ENCODE measurements at places on chromosomes 1 and 21.

- peak; percentile 54 for DNase-seq
Measured at GRCh38 chr21:36005018-36005417, 55.3 kb downstream of the SETD4 start.

GRCh38 chr1:50123071-50123470 lies 14.4 kb downstream of the ELAVL4 start:
- DNase-seq = no peak

DNA sequence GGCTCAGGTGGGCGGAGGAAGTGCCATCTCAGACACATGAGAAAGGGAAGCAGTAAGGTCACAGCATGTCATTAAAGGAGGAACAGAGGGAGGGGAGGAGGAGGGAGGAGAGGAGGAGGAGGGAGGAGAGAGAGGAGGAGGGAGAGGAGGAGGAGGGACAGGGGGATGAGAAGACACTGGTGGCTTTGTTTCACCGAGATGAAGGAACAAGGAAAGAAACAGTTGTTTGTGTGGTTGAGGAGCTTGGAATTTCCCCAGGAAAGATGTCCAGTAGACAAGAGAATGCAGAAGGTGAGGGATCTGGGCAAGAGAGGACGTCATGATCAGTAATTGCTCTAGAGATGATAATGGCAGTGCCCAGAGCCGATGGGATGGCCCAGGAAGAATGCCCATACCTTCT lies 97.7 kb downstream of the AJAP1 start:
- no peak for DNase-seq

- peak; percentile 66 for DNase-seq
Measured at GRCh38 chr1:202286622-202287097, 55.1 kb downstream of the UBE2T start.

GRCh38 chr1:79295967-79296366 lies 289.4 kb upstream of the ADGRL4 start:
- DNase-seq = peak; percentile 14

- no peak for DNase-seq
Measured at GRCh38 chr1:19372136-19372514, 60.0 kb downstream of the SLC66A1 start.

- DNase-seq = peak; percentile 89
Measured at GRCh38 chr1:109773203-109773899, 9.6 kb upstream of the EPS8L3 start.

- DNase-seq = no peak
Measured at GRCh38 chr1:181117648-181118449, 29.3 kb downstream of the IER5 start.

GRCh38 chr1:151545542-151545941 lies 5.4 kb downstream of the TUFT1 start:
- no peak for DNase-seq

- DNase-seq = no peak
Measured at GRCh38 chr1:115793162-115793561, 24.6 kb upstream of the CASQ2 start.

- DNase-seq = no peak
Measured at GRCh38 chr1:239562095-239562494, 175.7 kb downstream of the CHRM3 start.

GRCh38 chr1:183002797-183003196 lies 20.4 kb upstream of the LAMC1 start:
- DNase-seq = no peak

- DNase-seq = no peak
Measured at GRCh38 chr1:8595941-8596340, 221.5 kb downstream of the RERE start.

DNA sequence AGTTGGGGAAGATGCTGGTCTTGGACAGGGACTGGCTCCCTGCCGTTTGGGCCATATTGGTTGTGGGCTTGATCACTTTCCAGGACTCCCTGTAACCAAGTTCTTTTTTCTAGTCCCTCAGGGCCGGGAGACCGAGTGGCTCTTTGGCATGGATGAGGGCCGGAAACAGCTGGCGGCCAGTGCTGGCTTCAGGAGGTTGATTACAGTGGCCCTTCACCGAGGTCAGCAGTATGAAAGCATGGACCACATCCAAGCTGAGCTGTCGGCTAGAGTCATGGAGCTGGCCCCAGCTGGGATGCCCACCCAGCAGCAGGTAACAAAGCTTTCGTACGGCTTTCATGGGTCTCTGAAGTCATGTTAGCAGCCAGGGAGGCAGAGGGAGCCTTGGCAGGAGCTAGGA lies 4.3 kb downstream of the METTL13 start:
- DNase-seq = no peak

- no peak for DNase-seq
Measured at GRCh38 chr1:165235777-165236291, 120.7 kb downstream of the LMX1A start.

DNA sequence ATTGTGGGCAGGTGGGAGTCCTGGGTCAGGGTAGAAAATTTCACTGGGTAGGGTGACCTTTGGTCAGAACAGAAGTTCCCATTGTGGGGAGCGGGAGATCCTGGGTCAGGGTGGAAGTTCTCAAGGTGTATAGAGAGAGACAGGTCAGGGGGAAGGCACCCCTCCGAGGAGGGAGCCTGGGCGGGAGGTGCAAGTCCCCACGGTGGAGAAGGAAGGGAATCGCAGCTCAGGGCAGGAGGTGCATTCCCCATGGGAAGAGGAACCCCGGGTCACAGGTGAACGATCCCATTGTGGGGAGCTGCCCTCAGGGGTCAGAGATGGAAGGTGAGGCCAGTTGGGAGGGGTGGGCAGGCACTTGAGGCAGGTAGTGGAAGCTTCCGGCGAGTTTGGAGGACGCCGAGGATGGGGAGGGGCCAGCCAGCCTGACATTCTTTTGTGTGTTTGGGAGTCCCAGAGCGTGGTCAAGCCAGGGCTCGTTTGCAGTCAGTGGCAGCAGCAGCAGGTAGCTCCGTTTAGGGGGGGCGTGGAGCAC lies 637 bp downstream of the LYPLA2 start:
- no peak for DNase-seq

DNA sequence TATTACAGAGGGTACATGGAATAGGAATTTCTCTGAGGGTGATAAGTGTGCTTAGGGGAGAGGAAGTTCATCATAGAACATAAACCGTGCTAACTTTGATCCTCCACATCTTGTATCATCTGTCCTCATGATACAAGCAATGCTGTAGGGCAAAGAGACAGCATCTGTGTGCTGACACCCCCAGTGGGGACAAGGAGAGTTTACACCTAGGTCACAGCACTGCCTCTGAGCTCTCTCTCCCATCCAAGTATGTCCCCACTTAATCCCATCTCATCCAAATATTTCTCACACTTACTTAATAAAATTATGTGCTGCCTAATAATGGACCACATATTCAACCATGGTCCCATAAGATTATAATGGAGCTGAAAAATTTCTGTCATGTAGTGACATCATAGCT lies 4.3 kb upstream of the TEDDM1 start:
- DNase-seq = no peak

DNA sequence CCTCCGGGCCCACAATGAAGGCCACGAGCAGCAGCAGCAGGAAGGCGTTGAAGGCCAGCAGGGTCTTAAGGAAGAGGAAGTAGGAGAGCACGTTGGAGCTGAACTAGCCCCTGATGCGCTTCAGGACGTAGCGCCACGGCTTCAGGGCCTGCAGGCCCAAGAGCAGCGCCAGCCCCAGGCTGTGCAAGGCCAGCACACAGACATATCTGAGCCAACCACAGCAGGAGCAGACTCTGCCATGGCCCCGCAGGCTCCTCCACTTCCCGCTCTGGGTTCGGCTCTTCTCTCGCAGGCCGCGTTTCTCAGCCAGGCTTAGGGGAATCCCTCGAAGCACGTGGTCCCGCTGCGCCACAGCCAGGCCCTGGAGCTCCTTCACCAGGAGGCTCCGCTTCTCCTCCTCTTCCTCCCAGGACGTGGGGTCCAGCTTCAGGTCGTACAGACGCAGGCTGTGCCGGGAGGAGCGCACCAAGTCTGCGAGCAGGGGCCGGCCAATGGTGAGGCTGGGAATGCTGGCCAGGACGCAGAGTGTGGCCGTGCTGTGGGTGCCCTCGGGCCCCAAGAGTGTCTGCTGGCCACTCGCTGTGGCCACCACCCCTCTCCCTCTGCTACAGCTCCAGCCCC lies 41.7 kb downstream of the ZNF691 start:
- DNase-seq = no peak

DNA sequence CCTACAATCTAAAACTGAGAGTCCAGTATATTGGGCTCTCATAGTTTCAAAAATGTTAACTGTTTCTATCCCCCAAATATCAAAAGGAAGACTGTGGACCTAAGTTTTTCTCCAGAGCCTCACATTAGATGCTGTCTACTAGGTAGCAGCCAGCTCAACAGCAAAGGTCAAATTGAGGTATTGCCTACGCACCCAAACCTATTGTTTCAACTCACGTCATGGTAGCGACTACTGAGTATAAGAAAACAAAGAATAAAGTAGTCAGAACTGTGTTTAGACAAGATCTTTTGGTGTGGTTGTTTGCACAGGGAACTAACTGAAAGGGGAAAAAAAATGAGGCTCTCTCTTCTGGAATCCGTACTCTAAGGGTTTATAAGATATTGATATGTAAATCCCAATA lies 173.2 kb downstream of the LBR start:
- DNase-seq = no peak

- DNase-seq = no peak
Measured at GRCh38 chr1:91952187-91952586, 3.0 kb downstream of the BRDT start.

DNA sequence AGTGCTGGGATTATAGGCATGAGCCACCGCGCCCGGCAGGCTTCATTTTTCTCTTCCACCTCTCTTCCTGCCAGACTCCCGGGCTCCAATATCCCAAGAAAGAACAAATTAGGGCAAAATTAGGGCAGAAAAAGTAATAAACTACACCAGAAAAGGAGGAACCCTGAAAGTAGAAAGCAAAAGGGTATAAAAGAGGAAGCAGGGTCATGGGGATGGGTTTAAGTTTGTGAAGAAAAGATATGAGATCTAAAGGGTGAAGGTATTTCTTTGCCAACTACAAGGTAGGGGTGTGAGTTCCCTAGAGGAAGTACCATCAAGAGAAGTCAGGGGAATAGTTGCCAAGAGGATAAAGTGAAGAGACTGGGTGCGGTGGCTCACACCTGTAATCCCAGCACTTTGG lies 9.9 kb downstream of the PTPN22 start:
- DNase-seq = no peak

GRCh38 chr1:235106457-235106856 lies 22.2 kb downstream of the TOMM20 start:
- DNase-seq = no peak

- DNase-seq = no peak
Measured at GRCh38 chr1:170580636-170581440, 48.9 kb downstream of the GORAB start.

DNA sequence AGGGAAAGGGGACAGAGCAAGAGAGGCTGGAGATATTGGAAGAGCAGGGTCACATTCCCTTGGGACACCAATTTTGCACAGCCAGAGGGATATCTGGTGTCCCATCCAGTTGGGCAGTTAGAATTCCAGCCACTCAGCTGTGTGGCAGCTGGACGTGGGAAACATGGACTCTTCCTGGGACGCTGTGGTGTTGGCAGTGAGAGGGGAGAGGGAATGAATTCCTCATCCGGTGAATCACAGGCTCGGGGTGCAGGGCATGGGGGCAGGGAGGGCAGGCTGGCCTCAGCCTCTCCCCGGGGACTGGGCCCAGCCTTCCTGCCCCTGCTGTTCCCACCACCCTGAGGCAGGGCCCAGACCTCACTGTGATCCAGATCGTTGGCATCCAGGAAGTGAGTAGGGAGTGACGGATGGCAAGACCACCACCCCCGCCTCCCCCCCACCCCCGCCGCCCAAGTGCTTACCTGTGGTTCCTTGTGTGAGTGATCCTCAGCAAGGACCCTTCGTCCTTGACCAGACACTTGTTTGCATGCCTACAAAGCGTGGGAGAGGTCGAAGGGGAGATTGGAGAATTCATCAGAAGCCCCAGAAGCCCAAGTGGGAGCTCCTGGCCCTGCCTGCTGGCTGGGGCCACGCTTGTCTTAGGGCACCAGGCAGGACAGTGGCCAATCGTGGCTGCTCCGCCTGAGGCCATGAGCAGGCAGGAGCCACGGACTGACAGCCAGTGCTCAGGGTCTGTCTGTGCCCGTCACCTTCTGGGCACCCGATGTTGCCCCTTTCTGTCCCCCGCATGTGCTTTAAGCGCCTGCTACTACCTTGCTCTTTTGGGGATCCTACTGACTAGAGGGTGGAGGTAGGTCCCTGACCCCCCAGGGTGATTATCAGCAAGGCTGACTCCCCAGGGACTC lies 8.7 kb downstream of the WNT3A start:
- DNase-seq = peak; percentile 61

GRCh38 chr1:71154429-71154828 lies 73.6 kb upstream of the ZRANB2 start:
- DNase-seq = no peak

GRCh38 chr1:194903524-194903923 lies 1704.7 kb downstream of the KCNT2 start:
- no peak for DNase-seq

DNA sequence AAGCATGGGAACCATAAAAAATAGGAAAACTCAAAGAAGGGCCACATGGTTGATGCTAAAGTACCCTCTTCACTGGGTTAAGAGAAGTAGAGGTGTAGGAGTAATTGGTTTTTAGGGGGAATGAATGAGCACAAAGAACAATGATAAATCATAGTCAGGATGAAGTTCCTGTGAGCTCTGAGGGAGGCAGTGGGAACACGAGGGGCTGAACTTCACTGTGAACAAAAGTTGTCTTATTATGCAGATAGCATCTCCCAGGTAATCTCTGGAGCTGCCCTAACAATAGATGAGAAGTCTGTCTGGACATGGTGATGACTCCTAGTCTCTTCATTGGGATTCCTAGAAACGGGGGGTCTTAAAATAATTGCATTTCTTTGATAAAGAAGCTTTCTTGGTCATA lies 127.9 kb downstream of the DNM3 start:
- DNase-seq = no peak

- no peak for DNase-seq
Measured at GRCh38 chr1:150268340-150268704, 494 bp downstream of the APH1A start.

GRCh38 chr1:89883030-89883379 lies 62.2 kb downstream of the LRRC8D start:
- DNase-seq = no peak

DNA sequence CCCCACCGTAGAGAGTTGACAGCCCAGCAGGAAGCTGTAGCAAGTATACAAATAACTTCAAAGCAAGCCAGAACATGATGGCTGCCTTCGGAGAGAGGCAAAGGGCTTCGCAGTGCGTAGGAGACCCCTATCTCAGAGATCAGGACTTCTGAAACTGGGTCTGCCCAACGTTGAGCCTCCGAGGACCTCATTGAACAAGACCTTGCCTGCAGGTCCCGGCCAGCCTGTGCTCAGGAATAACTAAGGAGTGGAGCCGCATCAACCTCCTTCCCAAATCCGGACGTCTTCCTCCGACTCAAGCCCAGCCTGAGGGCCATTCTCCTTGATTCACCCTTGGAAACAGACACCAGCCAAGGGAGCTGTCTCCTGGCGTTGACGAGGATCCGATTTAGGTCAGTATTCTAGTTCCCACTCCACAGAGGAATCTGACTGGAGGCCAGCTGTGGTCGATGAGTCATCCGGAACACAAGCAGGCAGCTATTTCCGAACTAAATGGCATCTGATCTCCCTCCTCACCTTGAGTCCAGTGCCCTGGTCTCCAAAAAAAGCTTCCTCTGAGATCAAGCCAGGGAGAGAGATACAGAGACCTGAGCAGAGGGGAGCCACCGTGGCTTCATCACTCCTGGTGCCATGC lies 166.5 kb upstream of the COA6 start:
- DNase-seq = peak; percentile 63
